ENCODE measurements at places on chromosomes 5 and 9.

- no peak for DNase-seq
Observed at GRCh38 chr9:116465576-116466270, 221.4 kb upstream of the TRIM32 start.

DNA sequence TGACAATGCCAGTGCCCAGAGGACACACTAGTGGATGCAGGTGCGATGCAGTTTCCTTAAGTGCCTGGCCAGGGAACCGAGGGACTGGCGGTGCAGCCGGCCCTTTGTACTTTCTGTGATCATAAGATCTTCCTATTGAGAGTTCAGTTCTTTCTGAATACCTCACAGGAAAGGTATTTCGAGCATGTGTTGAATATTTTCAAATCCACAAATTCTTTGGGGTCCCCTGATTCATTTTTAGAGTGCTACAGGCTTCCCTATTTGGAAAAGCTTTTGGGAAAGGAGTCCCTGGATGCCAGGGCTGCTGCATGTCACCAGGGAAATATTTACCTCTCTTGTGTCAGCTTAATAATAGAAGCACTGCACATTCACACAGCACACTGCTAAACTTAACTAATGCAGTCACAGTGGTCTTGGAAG is 281.5 kb downstream of the GADD45G start:
- no peak for DNase-seq

DNA sequence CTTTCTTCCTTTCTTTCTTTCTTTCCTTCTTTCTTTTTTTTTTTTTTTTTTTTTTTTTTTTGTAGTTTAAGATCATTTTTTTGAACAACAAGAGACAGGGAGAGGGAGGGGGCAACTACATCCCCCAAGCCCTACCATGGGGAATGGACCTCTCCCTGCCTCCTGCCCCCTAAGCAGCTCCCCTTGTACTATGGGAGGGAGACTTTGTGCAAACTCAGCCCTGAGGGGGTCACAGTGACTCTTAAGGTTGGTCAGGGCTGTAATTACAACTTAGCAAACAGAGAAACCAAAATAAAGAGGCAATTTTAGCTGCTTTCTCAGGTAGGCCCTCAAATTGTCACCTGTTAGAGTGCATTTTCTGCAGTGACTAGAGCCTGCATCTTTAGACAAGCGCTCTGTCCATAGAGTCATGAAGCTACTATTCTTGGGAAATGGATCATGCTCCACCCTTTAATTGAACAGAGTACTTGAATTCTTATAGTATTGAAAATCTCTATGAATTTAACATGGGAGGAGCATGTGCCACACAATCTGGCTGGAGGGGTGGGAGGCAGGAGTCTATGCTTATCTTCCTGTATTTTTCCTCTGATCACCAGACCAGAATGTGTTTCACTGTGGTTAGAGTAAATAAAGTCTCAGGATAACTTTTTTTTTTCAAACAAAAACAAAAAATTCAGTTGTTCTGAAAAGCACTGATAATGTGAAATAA is 24.3 kb upstream of the PIK3R1 start:
- no peak for DNase-seq

DNA sequence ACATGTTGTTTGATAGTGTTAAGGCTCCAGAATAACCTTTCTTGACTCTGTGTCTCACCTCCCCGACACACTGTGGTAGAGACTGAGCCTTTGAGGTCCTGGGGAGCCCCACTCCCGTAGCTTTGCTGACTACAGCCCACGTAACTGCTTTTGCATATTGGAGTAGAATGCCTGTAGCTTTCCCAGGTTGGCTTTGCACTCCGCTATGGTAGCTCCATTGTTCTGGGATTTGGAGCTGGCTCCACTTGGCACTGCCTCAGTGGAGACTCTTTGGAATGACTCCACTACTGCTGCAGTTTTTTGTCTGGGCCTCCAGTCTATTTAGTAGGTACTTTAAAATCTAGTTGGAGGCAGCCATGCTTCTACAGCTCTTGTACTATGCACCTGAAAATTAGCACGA is 56.2 kb upstream of the ANXA1 start:
- DNase-seq, result no peak

DNA sequence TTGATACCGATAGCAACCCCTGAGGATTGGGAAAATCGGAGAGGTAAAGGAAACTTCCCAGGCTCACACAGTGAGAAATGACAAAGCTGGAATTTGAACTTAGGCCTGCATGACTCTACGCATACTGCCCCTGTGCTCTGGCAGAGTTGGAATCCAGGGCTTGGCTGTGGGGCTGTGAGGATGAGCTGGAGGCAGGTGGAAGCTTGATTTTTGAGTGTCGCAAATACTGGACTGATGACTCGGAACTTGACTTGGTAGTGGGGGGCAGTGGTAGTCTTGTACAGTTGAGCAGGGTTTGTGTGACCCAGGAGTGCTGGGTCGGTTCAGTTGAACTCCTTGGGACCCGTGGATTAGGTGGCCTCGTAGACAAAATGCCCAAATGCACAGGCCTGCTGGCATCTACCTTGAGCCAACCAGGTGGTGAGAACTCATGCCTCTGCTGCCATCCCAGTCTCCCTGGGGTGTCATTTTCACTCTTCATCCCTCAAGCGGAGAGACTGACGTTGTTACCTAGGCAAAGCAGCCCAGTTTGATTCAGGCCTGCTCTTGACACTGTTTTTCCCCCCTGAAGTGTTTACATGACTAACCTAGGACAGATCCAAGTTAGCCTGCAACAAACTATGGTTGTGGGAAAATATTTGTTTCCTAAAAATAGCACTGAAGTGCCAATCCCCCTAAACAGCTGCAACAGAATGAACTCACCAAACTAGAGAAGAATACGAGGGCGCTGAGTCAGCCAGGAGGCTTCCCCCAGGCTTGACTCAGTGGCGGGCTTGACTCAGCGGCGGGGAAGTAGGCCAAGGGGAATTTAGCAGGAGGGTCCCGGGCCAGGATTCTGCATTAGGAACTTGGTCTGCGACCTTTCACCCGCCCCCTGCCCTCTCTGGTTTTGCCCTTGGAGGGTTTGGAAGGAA is 45.7 kb upstream of the ORM1 start:
- DNase-seq, result no peak

GRCh38 chr9:13444245-13445102 is 165.0 kb upstream of the MPDZ start:
- DNase-seq, result no peak

GRCh38 chr9:6686396-6686795 is 40.9 kb upstream of the GLDC start:
- no peak for DNase-seq

- DNase-seq, result no peak
Observed at GRCh38 chr5:142014911-142015584, 2.2 kb upstream of the GNPDA1 start.

DNA sequence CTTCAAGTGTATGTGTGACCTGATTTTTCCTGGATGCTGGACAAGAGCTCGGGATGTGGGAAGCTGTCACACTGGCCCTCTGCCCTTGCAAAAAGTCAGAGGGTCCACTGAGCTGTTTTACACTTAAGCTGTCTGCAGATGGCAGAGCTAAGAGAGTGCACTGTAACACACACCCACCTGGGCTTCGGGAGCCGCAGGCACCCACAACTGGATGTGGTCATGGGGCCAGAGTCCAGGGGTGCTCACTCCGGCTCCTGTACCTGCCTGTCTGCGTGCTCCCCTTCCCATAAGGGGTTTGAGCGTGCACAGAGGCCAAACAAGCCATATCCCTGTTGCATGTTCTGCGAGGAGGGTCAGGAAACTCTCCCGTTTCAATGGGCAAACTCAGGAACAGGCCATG is 82.5 kb downstream of the LRRC70 start:
- DNase-seq, result no peak

DNA sequence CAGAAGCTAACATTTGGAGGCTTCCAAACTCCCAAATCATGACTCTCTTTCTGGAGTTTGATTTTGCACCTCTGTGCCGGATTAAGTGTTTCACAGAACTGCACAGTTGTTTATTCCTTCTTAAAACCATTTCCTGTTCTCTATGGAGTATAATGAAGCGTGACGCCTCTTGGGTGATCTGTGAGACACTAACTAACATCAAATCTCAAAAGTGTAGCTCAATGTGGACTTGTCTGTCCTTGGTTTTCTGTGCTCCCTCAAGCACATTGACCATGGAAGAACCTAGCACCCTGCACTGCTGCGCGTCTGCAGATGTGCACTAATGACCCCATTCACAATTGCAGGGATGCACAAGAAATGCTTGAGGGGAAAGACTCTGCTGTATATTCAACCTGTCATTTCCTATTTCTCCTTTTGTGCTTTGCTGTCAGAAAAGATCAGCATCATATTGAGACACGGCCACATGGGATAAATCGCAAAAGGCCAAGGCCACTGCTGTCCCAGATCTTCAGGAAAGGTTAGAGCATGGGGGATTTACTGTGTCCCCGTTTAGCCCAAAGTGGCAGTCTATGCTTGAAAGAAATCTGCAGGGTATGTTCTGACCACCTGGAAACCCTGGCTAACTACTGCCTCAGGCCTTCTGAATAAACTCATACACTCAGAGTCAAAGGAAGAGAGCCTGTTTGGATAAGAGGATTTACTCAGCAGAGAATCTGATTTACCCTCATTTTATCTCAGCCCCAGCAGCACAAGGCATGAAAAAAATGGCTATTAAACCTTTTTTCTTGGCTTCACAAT is 109.6 kb downstream of the BAAT start:
- no peak for DNase-seq

- no peak for DNase-seq
Observed at GRCh38 chr5:71883742-71884103, 164.6 kb downstream of the CARTPT start.

DNA sequence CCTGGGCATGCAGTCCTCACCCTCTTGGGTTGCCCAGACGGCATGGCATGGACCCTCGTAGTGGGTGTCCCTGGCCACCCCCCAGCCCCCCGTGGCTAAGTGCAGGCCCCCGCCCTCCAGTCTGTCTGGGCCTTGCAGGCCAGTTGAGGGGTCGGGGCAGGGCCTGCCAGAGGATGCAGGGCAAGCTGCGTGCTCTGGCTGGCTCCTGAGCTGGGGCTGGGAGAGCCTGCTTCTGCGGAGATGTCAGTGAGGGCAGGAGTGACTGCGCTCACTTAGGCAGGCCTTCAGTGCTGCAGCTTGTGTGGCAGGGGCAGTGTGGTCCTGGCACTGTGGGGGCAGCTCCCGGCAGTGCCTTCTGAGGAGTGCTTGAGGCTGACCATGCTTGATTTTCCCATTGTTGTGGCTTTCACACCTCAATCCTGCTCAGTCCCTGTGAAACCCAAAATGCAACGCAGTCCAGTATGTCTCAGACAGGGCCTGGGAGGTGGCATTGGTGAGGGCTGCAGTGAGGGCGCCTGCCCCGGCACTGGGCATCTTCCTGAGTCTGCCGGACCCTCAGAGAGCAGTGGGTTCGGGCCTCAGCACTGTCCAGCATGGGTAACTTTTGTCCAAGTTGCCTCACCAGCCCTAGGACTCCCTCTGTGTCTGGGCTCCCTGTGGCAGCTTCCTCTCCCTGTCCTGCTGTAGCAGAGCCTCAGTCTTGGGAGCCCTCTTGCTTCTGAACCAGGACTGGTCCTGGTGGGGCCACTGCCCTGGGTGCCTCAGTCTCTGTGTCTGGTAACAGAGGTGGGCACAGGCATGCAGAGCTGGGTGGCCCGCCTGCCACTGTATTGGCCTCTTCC is 93.0 kb downstream of the PHF2 start:
- no peak for DNase-seq

GRCh38 chr5:120055858-120056257 is 408.2 kb upstream of the PRR16 start:
- DNase-seq, result no peak
